ENCODE measurements at places on chromosomes 13 and 19.
A peak's percentile ranks its signal among the peaks of the same experiment; 100 is the strongest.

GRCh38 chr13:107299717-107300116 is 731.8 kb upstream of the ARGLU1 start:
- DNase-seq: no peak

DNA sequence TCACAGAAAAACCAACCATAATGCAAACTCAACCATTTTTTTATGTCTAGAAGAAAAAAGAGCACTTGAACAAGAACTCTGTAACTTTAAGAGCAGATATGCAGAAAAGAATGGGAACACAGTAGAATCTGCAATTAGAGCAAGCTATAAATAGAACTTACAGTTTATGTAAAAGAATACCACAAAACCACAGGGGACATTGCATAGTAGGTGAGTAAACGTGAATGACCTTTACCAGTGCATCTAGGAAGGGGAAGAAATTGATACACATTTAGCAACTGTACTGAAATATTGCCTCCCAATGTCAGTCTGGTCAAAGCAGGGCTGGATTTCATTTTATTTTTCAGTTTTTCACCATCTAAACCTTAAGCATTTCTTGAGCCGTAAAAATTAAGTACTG is 242.2 kb upstream of the EDNRB start:
- no peak for DNase-seq

DNA sequence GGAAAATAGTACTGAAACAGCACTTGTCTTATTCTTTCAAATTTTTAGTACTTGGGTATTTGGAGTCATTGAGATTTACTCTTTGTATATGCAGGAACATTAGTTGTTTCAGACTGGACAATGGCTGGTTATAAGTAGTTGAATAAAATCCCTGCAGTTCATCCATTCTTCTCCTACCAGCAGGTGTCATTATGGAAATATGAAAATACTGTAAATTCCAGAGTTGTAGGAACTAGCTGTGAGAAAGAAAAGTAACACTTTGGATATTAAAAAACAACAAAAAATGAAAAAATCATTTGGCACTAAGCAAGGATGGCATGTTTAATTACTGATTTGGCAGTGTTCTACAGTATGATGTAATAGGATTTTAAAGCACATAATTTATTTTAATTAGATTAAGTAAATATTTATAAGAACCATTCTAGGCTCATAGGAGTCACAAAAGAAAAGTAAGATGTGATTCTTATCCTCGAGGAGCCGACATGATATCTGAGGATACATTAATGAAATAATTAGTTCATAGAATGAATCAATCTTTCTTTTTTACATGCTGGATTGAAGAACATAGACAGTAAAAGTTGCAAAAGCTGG is 155.3 kb downstream of the KCNRG start:
- no peak for DNase-seq

- DNase-seq: peak; percentile 61
Observed at GRCh38 chr19:35011737-35012682, 11.9 kb downstream of the GRAMD1A start.

DNA sequence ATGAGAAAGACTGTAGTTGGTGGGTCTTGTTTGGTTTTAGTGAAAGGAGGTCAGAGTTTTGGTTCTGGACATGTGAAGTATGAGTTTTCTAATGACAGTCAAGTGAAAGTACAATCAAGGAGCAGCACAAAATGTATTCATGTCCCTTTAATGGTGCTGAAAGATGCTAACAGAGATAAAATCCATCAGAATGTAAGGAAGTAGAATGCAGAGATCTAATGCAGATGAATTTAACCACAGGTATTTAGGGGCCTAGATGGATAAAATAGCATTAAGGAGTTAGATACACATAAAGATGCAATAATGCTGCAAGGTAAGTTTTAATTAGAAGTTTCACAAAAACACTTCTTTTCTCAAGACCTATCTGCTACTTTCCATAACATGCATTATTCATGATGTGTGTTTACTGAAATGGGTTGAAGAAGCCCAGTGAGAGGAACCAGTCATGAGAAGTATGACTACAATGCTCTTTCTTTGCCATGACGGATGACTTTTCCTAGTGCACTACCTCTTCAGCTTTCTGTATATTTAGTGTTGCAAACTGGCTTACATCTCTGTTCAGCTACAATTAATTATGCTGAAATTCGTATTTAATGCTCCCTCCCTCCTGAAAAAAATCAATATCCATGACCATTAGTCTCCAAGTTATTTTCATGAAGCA is 222.9 kb upstream of the HTR2A start:
- DNase-seq: no peak

DNA sequence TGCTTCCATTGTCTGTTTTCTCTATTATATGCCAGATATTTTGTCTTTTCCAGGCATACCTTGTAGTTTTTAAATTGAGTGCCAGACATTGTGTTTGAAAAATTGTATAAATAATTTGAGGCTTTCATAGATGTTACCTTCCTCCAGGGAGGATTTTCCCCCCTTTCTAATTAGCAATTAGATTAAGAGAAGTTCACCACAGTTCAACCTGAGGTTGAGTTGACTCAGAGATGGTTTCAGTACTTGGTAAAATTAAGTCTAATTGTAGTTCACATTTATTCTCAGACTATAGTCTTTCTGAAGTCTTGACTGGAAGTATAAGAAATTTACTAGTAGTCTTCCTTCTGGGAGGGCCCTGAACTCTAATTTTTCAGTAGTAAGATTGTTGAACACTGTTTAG is 104.1 kb upstream of the SCEL start:
- DNase-seq: no peak

- no peak for DNase-seq
Observed at GRCh38 chr13:66378894-66379293, 851.2 kb downstream of the PCDH9 start.

- DNase-seq: no peak
Observed at GRCh38 chr13:31138515-31138914, 23.2 kb downstream of the HSPH1 start.

GRCh38 chr13:71213252-71213821 is 653.7 kb downstream of the DACH1 start:
- no peak for DNase-seq

DNA sequence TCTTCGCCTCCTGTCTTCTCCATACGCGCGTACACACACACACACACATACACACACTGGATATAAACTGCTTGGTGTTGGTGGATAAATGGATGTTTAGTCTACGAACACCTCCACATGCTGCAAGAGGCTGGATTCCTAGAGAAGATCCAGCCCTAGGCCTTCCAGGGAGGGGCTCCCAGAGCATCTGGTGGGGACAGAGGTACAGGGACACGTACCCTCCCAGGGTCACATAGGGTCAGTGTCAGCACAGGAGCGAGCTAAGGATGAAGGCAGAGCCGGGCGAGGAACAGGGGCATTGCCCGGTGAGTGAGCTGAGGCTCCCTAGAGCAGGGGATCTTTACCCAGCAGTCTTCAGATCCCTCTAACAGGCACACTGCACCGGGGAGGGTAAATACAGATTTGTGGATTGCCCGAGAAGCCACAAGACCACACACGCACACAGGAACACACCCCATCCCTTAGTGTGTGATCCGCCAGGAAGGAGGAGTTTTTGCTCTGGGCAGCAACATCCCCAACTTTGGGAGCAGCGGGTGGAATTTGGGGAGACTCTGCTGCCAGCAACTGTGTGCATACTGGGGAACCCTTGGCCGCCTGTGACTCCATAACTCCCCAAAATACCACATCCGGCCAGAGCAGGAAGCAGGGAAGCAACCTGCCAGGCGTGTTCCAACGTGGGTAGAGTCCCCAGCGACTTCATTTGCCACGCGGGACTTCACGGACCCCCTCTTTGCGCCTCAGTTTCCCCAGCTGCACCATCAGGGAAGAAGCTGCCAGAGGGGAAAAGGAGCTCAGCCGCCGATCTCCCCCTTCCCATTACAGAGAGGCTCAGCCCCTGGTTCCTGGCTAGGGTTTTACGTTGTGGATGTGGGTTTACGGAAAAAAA is 5.8 kb upstream of the TLE2 start:
- peak; percentile 37 for DNase-seq

- DNase-seq: no peak
Observed at GRCh38 chr13:32917504-32917903, 98.7 kb upstream of the KL start.

- DNase-seq: no peak
Observed at GRCh38 chr13:29905845-29906244, 55.4 kb upstream of the UBL3 start.

GRCh38 chr19:35144600-35145436 is 1.8 kb downstream of the FXYD7 start:
- DNase-seq: peak; percentile 72
